Spinal cord (tissue), 10 donors: ENCODE measurements at places on chromosomes 16 and 17. TPM values are rescaled to one million over a fixed set of nuclear protein-coding genes. Genes with fewer than 3 reads are reported as not detected.

Gene PRSS21
- not detected for polyA plus RNA-seq

GRCh38 chr16:79307214-79307613 is 293.3 kb downstream of the MAF start:
- no peak overlapping the region for H3K27ac ChIP-seq
- peaks cover 12% of the 10 kb centered on the region for H3K27me3 ChIP-seq
- H3K36me3 ChIP-seq: no peaks in the 10 kb centered on the region
- DNase-seq: no peak
- no peak overlapping the region for H3K4me3 ChIP-seq
- H3K4me1 ChIP-seq: peaks cover 13% of the 10 kb centered on the region

GRCh38 chr17:35287286-35287811 is 44.5 kb downstream of the SLFN5 start:
- no peak for DNase-seq
- H3K4me1 ChIP-seq: no peaks in the 10 kb centered on the region
- no peaks in the 10 kb centered on the region for H3K36me3 ChIP-seq
- H3K4me3 ChIP-seq: no peak overlapping the region
- H3K27ac ChIP-seq: no peak overlapping the region
- H3K27me3 ChIP-seq: no peaks in the 10 kb centered on the region

GRCh38 chr17:2058586-2059546 is 4.0 kb downstream of the HIC1 start:
- H3K27ac ChIP-seq: peak overlapping the region; percentile 88
- H3K4me1 ChIP-seq: peaks cover 56% of the 10 kb centered on the region
- peaks cover 63% of the 10 kb centered on the region for H3K27me3 ChIP-seq
- H3K4me3 ChIP-seq: peak overlapping the region; percentile 20

DNA sequence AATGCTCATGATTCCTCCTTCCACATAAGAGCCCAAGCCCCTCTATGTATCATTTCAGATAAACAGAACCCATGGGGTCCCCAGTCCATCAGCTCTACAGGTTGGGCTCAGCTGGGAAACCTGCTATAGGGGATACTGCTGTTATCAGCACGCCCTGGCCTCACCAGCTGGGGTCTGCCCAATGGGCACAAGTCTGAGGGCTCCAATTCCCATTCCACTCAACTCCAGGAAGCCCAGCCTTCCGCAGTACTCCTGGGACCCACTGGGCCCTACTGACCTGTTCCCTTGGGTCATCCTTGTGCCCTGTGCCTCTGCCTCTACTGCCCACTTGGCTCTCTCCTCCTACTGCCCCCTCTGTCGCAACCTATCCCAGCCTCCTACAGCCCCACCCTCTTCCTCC is 16.2 kb upstream of the XYLT2 start:
- peaks cover 17% of the 10 kb centered on the region for H3K4me1 ChIP-seq
- DNase-seq: no peak
- H3K27ac ChIP-seq: no peak overlapping the region
- H3K27me3 ChIP-seq: no peaks in the 10 kb centered on the region

DNA sequence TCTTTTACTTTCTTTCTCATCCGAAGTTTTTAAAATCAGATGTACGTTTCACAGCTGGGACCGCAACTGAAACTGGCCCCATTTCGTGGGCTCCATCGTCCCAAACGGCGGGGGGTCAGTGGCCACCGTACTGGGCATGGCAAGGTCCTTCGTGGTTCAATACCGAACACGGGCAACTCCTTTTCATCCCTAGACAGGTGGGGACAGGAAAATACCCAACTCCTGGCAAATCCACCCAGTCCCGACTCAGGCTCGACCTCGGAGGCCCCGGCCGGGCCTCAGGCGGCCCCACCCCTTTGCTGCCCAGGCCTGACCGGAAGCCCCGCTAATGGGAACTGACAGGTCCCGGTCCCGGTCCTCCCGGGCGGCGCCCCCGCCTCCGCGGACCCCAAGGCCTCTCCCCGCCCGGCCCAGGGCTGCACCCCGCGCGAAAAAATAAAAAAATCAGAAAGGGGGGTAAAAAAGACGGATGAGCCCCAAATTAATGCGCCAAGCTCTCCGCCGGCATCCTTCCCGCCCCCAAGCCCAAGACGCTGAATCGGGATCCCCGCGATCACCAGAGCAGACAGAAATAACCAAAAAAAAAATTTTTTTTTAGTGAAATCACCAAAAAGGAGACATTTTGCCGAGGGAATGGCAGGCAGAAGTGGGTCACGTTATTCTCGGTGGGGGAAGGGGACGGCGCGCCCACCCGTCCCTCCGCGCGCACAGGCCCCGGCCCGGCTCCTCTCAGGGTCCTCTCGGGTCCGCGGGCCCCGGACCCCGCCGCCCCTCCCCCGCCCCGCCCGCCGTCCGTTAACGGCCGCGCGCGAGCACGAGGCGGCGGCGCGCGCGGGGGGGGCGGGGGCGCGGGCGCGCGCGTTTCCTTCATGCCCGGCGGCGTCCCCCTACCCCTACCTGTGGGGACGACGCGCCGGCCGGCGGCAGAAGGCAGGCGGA is 562 bp downstream of the ZC3H7A start:
- no peak for DNase-seq
- peaks cover 41% of the 10 kb centered on the region for H3K4me1 ChIP-seq
- H3K27me3 ChIP-seq: no peaks in the 10 kb centered on the region
- peaks cover 8% of the 10 kb centered on the region for H3K36me3 ChIP-seq

- peaks cover 5% of the 10 kb centered on the region for H3K4me1 ChIP-seq
- DNase-seq: no peak
- no peak overlapping the region for H3K4me3 ChIP-seq
- H3K36me3 ChIP-seq: peaks cover 24% of the 10 kb centered on the region
Measured at GRCh38 chr17:60468371-60468770, 46.1 kb downstream of the CHCT1 start.

Gene RNF112
- 27.7 TPM for polyA plus RNA-seq

Gene CD300LB
- polyA plus RNA-seq: not detected

Gene SLC35G6
- 0.40 TPM for polyA plus RNA-seq

DNA sequence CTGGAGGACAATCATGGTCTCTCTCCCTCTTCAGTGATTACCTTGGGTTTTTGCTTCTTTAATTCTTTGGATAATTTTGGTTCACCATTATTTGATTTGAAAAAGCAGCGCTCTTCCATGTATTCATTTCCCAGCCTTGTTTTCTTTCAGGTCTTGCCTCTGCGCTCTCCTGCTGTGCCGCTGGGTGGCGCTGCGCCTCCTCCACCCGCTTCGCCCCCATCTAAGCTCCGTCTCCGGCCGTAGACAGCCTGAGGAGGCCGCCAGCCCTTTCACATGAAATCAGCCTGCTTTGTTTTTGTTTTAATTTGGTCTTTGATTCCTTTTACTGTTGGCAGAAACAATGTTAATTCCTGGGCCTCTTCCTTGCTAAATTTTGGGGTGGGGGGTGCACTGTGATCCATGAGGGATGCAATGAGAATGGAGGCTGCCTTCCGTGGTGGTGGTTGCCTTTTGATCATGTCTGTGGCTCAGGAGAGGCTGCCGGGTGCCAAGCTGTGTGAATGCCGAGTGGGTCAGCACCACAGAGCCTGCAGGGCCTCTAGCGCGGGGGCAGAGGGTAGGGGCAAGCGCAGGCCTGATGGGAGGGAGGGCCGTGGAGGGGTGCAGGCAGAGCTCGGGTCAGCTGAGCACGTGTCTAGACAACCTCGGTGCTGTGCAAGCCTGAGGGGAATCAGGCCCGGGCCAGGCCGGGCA is 64.1 kb downstream of the PLD6 start:
- H3K36me3 ChIP-seq: peaks cover 97% of the 10 kb centered on the region
- H3K4me1 ChIP-seq: peaks cover 47% of the 10 kb centered on the region
- peak; percentile 47 for DNase-seq
- H3K27me3 ChIP-seq: no peaks in the 10 kb centered on the region
- no peak overlapping the region for H3K4me3 ChIP-seq
- no peak overlapping the region for H3K27ac ChIP-seq

DNA sequence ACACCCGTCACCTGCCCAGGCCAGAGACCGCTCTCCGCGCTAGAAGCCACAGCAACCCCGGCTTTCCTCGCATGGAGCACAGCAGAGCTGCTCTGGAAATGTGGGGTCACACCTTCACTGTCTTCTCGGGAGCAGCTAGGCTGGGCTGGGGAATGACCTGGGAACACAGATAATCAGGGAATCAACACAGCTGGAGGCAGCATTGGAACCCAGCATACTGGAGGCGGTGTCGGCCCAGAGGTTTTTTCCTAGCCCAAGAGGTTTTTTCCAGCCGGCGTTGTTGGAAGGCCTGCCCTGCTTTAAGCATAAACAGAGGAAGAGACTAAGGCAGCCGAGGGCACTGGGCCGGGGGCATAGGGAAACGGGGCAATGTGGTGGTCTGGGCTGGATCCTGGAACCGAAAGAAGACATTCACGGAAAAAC is 791 bp upstream of the PLD6 start:
- peaks cover 31% of the 10 kb centered on the region for H3K4me1 ChIP-seq
- no peak overlapping the region for H3K4me3 ChIP-seq
- H3K27me3 ChIP-seq: no peaks in the 10 kb centered on the region
- no peak for DNase-seq
